Kidney epithelial cell (primary cell): ENCODE measurements at places on chromosomes 12 and 14. TPM values are rescaled to one million over a fixed set of nuclear protein-coding genes. Genes with fewer than 3 reads are reported as not detected.

DNA sequence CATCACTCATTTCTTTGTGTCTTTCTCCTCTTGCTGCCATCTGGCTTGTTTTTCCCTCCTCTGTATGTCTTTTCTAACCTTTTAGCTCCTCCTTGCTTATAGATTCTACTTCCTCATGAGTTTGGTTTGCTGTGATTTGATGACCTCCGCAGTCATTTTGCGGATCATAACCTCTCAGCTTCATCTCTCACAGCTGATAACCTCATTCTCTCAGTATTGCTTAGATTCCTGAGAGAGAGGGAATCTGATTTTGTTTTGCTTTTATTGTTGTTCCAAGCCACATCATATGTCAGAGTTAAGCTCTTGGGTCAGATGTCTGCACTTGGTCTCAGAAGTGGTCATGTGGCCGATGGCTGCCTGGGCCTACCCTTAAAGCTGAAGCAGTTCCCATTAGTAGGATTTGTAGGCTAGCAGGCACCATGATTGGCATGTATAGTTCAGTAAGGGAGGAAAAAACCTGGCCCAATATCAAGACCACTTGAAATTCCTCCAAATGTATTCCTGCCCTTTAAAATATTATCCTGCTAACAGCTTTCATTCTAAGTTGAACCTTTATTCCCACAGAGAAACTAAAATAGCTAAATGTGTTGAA, 13.5 kb downstream of the ZNF664 start:
- DNase-seq: no peak

Gene OASL
- 0.58 and 1.4 TPM in 2 replicates for total RNA-seq

- DNase-seq: no peak
Measured at GRCh38 chr12:119005913-119006312, 24.6 kb downstream of the SRRM4 start.

Gene ZDHHC22
- total RNA-seq: 0.21 TPM in 1 of 2 replicates, not detected in the other

GRCh38 chr12:96425321-96425720, 25.1 kb upstream of the CDK17 start:
- no peak for DNase-seq

Gene TBC1D30
- 3.7 and 4.6 TPM in 2 replicates for total RNA-seq

DNA sequence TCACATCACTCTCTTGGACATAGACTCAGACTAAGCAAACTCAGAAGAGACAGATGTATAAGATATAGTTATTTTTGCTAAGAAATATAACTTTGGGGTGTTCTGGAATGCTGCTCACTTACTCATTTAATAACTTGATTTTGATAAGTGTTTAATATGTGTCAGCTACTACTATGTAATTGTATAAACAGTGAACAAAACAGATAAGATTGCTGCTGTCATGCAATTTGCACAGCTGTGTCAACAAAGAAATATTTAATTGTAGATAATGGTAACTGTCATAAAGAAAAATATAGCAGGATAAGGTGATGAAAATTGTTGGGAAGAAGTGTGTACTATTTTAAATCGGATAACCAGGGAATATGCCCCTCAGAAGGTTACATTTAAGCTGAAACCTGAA, 84.1 kb upstream of the ZDHHC17 start:
- no peak for DNase-seq

Gene RIMBP2
- total RNA-seq: 0.50 and 0.82 TPM in 2 replicates

Gene MEG3
- total RNA-seq: 46.1 and 62.5 TPM in 2 replicates
